ENCODE measurements at places on chromosomes 13 and 19.

DNA sequence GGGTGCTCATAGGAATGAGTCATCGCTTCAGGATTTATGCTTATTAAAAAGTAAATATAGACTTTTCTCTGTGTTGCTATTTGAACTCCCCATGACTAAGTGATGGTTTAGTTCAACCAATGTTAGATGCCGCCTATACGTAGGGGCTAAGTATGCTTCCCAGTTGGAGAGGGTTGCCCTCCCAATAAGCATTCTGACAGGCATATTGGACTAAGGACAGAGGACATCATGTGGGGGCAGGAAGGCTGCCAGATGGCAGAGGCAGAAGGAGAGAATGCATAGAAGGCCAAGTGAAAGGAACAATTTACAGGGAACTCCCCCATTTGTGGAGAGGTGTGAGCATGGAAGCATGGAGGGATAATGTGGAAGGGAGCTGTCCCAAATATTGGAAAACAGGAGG lies 318.4 kb upstream of the OBI1 start:
- DNase-seq, result no peak

DNA sequence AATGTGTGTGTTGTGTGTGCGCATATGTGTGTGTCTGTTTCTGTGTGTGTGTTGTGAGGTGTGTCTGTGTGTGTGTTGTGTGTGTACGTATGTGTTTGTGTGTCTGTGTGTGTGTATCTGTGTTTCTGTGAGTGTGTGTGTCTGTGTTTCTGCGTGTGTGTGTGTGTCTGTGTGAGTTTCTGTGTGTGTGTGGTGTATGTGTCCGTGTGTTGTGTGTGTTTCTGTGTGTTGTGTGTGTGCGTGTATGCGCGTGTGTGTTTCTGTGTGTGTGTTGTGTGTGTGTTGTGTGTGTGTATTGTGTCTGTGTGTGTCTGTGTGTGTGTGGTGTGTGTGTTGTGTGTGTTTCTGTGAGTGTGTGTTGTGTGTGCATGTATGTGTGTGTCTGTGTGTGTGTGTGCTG lies 38.9 kb upstream of the KL start:
- DNase-seq, result no peak

DNA sequence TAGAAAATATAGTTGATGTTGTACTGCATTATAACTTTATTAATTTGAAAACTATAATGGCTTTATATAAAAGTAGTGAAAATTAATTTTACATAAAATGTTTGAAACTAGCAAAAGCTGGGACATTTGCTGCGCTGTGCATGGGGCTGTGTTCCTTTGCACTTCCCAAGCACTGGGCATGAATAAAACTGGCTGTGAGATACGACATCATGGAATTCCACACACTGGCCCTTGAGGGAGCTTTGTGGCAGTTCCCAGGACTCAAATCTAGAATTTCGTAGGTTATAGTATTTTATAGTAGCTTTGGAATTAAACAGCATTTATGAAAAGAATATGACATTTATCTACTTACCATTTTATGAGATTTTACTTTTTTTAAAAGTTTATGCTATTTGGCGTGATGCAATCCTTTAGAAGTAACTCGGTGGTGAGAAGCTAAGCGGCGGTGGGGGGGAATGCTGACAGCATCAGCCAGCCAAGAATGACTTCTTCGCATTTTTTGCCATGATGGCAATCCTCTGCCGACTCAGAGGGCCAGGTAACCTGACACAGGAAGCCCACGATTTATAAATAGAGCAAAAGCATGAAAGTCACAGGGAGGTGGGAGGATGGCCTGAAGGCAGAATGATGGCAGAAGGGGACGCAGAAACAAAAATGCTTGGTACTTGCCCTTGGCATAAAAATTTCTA lies 553.5 kb downstream of the MYO16 start:
- DNase-seq, result no peak

DNA sequence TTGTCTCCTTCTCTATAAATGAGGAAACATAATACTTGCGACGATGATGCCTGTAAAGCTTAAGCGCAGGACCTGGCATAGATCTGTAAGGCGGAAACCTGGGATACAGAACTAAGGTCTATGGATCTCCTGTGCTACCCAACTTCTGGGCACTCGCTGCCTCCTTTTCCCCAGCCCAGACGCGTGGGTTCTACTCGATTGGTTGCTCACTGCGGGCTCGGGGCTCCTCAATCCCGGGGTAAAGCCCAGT lies 615 bp upstream of the PSMC4 start:
- DNase-seq, result no peak

GRCh38 chr19:51319649-51320279 lies 8.3 kb downstream of the IGLON5 start:
- DNase-seq, result no peak

- no peak for DNase-seq
Measured at GRCh38 chr13:79128158-79128557, 277.9 kb downstream of the RBM26 start.

- no peak for DNase-seq
Measured at GRCh38 chr13:112545856-112546255, 42.1 kb downstream of the TUBGCP3 start.

- no peak for DNase-seq
Measured at GRCh38 chr19:4474514-4475022, 2.5 kb downstream of the HDGFL2 start.

- no peak for DNase-seq
Measured at GRCh38 chr13:63287926-63288325, 1872.3 kb upstream of the PCDH20 start.

DNA sequence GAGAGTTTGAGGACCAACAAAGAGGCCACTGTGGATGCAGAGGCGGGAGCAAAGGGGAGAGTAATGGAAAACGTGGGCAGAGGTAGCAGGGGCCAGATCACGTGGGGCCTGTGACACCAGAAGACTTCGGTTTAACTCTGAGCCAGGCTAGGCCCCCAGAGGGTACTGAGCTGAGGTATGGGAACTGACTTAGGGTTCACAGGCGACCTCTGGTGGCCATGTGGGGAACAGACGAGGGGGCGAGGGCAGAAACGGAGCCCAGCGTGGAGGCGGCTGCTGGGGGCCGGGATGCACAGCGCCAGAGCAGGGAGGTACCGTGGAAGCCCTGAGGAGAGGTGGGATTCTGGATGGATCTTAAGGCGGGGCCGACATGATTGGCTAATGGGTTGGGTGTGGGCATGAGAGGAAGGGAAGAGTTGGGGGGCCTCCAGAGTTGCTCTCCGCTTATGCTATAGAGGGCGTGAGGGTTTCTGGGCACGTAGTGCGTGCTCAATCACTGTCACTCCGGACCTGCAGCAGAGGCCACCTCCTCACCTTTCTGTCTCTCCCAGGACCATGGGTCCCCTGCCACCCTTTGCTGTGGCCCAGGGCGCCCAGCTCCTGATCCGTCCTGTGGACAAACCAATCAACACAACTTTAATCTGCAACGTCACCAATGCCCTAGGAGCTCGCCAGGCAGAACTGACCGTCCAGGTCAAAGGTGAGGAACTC lies 13.7 kb downstream of the PVR start:
- no peak for DNase-seq

DNA sequence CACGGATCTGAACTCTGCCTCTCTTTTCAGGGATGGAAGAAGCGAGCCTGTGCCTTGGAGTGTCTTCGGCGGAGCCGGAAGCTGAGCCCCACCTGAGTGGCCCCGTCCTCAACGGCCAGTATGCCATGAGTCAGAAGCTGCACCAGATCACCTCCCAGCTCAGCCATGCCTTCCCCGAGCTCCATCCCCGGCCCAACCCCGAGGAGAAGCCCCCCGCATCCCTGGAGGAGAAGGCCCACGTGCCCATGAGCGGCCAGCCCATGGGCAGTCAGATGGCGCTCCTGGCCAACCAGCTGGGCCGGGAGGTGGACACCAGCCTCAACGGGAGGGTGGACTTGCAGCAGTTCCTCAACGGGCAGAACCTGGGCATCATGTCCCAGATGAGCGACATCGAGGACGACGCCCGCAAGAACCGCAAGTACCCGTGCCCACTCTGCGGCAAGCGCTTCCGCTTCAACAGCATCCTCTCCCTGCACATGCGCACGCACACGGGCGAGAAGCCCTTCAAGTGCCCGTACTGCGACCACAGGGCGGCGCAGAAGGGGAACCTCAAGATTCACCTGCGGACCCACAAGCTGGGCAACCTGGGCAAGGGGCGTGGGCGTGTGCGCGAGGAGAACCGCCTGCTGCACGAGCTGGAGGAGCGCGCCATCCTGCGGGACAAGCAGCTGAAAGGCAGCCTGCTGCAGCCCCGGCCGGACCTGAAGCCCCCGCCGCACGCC lies 71.5 kb downstream of the ZNF536 start:
- DNase-seq, result no peak

GRCh38 chr19:54606230-54606629 lies 12.8 kb downstream of the LILRA1 start:
- no peak for DNase-seq

DNA sequence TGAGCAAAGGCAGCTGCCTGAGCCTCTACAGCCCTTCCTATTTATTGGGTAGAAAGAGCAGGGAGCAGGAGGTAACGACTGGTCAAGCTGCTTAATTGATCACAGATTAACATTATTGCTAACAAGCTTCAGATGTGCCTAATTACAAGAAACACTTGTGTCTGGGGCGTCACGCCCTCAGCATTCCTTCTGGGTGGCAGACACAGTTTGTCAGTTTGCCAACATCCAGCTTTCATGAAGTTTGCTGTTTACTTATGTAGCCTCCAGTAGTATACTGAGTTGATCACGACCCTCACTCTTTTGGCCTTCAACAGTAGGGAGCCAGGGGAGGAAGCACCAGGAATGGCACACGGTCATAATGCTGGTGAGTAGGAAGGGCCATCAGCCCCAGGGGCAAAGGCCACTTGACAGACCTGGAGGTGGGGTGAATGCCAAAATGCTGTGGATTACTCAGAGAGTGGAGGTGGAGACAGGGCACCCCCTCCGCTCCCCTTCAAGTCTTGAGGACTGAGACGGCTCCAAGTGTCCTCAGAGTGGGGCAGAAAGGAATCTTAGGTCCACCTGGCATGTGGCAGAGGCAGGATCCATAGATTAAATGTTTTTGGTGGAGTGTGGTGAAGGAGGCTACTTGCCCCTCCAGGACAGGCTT lies 34.9 kb upstream of the PSPC1 start:
- DNase-seq, result no peak

DNA sequence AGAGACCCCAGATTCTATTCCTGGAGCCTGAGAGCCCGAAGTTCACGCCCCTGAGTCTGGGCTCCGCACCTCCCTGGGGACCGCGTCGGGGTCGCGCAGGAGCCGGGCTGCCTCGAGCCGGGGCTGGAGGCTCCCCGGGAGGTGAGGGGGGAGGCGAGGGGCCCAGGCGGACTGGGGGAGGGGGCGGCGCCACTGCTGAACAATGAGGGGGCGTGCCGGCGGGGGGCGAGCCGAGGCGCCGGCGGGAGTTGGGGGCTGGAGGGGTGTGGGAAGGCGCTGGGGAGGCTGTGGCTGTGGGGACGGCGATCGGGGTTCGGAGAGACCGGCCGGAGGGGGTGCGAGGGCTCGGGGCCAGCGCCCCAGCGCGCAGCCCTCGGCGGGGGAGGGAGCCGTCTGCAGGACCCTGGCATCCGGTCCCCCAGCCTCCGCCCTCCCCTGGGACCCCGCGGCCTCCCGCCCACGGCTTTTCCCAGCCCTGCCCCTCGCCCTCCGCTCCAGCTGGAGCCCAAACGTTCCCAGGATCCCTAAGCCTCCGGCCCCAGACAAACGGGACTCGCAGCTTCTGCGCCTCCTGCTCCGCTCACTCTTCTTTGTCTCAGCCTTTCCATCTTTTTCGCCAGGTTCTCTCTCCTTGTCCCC lies 922 bp downstream of the PLEKHG2 start:
- DNase-seq, result no peak

DNA sequence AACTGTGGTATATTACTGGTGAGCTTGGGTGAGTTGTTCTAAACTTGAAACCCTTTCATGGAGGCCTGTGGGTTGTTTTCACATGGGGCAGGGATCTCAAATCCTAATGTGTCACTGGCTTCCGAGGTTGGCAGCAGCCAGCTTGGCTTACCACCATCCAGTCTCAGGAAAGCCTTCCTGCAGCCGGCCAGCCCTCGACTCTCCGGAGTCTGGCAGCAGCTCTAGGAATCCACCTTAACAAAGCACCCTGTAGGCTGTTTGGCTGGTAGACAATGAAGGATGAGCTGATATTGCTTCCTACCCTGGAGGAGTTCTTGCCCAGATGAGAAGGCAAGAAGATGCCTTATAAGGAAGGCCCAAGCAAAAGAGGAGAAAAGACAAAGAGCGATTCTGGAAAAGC lies 188.3 kb downstream of the KLF12 start:
- no peak for DNase-seq

GRCh38 chr13:30006246-30006645 lies 155.8 kb upstream of the UBL3 start:
- DNase-seq, result no peak

- no peak for DNase-seq
Measured at GRCh38 chr13:107364658-107365057, 796.7 kb upstream of the ARGLU1 start.

GRCh38 chr13:29160862-29161261 lies 340.7 kb downstream of the MTUS2 start:
- DNase-seq, result no peak

- no peak for DNase-seq
Measured at GRCh38 chr19:3518255-3518654, 12.1 kb downstream of the FZR1 start.

DNA sequence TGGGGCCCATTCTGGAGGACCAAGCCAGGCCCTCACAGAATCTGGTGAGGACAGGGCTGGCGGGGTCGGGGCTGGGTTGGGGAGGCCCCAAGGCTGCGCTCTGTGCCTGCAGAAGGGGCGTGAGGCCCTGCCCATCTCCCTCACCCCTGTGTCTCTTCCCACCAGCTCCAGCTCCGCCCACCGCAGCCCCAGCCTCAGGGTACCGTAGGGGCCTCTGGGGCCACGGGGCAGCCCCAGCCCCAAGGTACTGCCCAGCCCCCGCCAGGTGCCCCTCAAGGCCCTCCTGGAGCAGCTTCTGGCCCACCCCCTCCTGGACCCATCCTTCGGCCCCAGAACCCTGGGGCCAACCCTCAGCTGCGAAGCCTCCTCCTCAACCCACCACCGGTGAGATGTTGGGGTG lies 15.4 kb upstream of the PTOV1 start:
- DNase-seq, result no peak

DNA sequence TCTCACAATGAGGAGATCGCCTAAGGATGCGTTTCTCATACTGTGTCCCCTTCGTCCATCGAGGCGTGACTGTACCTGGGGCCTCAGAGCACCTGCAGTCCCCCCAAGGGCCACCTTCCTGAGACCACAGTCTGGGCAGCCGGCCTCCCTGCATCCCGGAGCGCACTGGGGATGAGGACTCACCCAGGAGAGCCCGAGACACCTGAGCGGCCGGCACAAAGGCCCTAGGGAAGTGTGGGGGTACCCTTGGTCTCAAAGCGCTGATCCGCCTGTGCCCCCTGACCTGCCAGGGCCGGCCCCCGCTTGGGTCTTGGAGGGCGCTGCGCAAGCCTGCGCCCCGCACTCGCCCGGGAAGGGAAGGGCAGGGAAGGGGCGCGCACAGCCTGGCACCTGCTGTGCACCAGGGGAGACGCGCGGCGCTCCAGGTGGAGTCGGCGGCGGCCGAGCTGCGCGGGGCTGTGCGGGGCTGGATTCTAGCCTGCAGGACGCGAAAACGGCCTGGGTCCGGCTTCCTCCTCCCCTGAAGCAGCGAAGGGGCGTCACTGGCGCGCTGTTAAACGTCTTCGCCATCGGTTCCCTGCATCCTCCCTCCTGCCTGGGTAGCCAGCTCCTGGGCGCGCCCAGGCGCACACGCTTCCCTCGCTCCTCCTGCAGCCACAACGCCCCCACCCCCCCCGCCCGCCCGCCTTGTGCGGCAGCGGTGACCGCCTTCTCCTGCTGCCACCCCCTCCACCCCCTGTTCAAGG lies 13.6 kb upstream of the USP29 start:
- DNase-seq, result peak; percentile 88

- no peak for DNase-seq
Measured at GRCh38 chr19:54561840-54562239, 11.8 kb upstream of the LILRA2 start.
